CD4-positive, alpha-beta T cell treated with Interleukin-6 for 4 hours (primary cell): ENCODE measurements at places on chromosomes 13 and 19.
A peak's percentile ranks its signal among the peaks of the same experiment; 100 is the strongest.

DNA sequence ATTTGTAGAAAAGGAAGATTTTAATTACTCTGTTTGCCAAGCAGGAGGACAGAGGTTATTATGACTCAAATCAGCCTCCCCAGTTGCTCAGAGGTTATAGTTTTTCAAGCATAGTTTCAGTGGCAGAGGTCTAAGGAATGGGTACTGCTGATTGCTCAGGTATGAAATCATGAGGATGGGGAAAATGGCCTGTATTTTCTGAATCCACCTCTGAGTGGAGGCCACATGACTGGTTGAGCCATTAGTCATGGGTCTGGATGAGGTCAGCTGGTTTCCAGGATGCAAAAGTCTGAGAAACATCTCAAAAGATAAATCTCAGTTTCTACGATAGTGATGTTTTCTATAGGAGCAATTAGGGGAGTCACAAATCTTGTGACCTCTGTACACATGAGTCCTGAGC is 62.8 kb upstream of the CEACAM8 start:
- DNase-seq = no peak

DNA sequence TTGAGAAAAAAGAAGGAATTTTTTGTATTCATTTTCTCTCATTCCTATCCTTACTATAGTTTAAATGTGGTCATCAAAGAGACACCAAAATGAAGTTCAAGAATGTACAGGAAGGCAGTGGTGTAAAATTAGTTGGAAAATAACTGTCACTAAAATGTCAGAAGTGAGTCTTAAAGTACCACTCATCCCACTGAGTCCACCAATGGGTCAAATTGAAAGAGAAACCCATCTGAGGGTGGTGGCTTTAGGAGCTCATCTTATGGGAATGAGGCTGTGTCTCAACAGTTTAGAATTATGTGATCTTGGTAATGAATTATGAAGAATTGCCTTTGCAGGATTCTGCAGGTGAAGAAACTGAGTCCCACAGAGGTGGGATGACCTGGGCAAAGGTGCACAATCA is 403.5 kb downstream of the FGF9 start:
- DNase-seq = no peak

DNA sequence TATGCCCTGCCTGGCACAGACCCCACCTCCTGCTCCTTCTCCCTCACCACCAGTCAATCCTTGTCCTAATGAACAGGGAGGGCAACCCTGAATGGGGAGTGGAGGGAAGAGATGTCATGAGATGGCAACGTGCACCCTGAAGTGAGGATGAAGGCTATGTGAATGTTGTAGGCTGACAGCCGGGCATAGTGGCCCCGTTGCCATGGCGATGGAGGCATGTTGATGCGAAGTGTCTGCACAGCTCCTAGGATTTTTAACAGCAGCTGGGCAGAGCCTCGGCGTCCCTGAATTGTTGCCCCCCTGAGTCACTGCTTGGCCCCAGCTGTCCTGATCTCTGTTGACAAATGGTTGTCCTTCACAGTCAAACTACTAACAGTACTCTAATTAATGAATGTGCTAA is 4.8 kb upstream of the ALOX5AP start:
- DNase-seq = no peak

DNA sequence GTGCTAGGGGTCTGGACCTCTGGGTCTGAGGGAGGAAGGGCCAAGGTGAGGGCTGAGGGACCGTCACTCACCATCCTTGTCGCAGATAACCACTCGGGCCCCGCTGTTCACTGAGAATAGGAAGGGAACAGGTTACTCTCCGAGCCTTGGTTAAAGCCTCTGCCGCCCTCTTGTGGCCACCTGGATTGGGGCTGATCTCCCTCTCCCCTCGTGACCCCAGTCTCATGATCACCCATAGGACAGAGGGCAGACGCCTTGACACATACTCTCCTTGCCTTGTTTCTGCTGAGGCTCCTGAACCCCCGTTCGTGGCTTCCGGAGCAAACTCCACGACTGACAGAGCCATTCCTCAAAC is 580 bp downstream of the HSD17B14 start:
- peak; percentile 95 for DNase-seq

DNA sequence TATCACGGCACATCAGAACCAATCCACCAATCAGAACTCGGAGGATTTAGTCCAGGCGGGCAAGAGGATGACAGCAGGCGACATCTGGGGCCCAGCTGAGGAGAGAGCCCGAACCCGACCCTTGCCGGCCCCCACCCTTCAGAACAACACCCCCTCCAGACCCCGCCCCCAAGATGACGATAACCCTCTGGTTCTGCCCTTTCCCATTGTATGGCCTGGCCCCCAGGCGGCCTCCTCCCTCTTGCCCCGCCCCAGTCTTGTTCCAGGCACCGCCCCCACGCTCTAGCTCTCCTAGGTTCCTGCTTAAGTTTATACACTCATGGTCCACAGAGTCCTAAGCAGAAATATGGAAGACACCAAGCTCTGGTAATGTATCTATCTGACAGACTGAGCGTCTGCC is 2.8 kb upstream of the ZNF83 start:
- DNase-seq = no peak

DNA sequence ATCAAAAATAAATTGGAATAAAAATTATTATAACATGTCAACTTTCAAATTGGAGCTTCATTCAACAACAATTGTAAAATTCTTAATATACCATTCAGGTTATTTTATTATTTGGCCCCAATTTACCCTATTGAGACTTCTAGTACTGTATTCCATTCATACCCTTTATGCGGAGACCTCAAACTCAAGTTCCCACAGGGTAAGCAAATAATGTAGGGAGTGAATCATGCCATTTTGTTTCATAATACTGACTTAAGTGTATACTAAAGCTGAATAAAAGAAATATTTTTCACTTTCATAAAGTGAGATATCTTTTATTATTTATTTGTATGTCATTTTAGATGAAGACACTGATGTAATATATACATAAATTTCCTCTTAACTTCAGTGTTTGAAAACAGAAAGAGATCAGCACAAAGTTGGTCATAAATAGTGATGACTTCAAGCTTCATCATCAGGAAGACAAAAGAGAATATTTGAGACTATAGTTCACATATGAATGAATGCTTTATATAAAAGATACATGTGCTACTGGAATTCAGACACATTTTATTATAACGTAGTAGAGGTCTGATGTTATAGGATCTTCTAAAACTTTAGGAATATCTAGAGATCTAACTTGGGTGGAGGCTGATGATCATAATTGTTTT is 894.4 kb upstream of the PCDH9 start:
- no peak for DNase-seq

GRCh38 chr13:31022928-31023530 is 90.6 kb downstream of the TEX26 start:
- no peak for DNase-seq

DNA sequence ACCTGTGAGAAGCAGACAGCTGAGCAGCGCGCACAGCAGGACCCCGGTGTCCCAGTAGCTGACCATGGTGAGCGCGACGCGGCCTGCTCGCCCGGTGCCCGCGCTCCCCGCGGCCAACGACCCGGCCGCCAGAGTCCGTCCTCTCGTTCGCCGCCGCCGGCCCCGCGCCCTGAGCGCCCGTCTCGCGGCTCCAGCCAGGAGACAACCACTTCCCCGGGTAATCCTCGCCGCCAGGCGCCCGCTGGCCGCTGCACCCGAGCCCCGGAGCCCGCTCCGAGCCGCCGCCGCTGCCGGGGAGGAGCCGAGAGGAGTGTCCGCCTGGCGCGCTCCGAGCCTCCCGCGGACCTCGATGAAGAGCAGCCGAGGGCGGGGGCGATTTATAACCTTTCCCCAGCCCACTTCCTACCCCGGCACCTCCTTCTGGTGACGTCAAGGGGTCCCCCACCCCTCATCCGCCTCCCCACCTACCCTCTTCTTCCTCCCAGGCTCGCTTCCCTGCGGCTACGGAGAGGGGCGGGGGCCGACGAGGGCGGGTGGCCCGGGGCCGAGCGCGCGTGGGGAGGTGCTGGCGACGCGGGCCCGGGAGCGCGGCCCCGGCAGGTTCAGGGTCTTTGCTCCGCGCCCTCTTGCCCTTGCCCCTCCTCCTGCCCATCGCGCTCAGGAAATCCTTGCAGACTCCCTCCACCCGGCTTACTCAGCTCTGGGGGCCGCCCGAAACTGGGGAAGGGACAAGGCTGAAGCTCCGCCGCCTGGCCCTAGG is at the start of gene FLT1:
Gene FLT1, minus strand, starts transcription at position 351 of the 760 bp plus-strand sequence. Its CDS starts 285 bp downstream, at position 66.
- DNase-seq = peak; percentile 63

DNA sequence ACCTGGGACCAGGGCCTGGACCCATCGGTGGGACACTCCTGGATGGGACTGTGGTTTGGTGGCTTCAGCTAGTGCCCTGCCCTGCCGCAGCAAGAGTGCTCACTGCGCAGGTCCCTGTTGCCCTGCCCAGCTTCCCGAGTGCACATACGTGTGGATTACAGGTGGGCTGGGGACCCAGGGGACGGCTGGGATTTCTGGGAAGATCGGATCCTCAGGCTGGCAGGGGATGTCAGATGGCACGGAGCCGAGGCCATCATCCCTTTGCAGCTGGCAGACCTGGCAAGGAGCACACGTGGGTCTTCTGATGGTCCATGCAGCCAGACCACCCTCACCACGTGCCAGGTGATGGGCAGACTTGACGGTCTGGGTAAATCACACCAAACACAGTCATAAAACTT is 69.3 kb downstream of the CHST8 start:
- DNase-seq = no peak

- no peak for DNase-seq
Measured at GRCh38 chr13:94712812-94713560, 641 bp upstream of the SOX21 start.

- no peak for DNase-seq
Measured at GRCh38 chr13:109026266-109026665, 396.9 kb downstream of the MYO16 start.

- no peak for DNase-seq
Measured at GRCh38 chr19:54345938-54346386, 7.0 kb upstream of the LILRA4 start.

DNA sequence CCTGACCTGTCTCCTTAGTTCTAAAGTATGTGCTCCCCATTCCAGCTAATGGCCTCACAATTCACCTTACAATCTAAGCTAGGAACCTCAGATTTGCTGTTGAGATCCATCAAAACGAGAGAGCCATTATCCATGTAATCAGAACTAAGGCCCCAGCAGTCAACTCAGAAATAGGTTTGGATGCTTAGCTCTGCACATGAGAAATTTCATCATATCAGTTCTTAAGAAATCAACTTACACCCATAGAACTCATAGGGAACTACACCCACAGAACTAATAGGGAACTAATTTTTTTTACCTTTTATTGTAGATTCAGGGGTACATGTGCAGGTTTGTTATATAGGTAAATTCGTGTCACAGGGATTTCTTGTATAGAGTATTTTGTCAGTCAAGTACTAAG is 28.7 kb downstream of the CYSLTR2 start:
- DNase-seq = no peak

DNA sequence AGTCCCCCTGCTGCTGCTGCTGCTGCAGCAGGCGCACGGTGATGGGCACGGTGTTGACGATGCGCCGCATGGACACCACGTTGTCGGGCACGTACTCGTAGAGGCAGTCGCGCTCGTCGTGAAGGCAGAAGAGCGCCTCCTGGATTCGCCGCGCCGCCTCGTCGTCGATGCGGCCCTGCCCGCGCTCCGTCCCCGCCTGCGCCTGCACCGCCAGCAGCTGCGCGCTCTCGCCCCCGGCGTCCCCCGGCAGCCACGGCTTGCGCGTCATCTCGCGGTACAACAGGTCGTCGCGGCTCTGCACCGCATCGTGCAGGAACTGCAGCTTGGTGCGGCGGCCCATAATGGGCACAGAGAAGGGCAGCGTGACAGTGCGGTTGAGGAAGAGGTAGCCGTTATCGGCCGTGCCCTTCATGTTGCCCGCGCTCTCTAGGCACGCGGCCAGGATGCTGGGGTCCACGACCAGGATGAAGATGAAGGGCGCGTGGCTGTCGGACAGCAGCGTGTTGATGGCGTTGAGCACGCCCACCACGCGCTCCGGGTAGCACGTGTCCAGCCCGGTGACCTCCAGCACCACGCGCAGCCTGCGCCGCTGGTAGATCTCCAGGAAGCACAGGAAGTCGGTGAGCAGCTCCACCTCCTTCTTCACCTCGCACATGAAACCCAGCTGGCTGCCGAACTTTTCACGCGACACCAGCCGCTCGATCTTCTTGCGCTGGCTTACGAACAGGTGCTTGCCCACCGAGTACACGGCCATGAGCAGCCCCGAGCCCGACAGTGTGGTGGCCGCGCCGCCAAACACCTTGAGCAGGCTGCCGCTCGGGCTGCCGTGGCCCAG is 8.1 kb downstream of the NKPD1 start:
- DNase-seq = peak; percentile 67

DNA sequence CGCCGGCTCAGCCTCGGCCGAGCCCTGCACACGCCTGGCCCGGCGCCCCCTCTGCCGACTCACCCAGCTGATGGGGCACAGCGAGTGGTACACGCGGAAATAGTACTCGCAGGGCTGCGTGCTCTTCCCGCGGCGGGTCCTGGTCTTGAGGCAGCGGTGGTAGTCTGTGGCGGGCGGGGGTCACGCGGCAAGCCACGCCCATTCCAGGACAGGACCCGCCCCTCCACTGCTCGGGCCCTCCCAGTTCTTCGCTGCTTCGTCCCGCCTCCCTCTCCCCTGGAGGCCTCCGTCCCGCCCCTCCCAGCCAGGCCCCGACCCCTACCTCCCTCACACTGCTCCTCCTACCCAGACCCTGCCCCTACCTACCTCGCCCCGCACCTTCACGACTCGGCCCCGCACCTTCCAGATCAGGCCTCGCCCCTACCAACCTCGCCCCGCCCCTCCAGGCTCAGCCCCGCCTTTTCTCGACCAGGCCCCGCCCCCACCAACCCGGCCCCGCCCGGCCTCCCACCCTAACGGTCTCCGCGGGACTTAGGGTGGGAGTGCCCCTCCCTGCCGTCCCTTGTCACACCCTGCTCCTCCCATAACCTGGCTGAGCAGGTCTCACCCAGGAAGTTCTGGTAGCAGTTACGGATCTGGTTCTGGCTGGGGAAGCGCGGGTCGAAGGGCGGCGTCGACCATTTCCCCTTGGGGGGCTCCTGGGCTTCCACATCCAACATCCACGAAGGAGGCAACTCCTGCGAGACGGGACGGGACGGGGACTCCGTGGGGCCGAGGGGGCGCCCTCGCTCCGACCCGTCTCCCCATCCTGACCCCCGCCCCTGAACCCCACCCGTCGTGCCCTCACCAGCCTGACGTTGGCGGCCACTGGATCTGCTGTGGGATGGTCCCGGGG is 469 bp downstream of the COX6B2 start:
- DNase-seq = peak; percentile 68

- no peak for DNase-seq
Measured at GRCh38 chr19:36686365-36687213, 823 bp upstream of the ZNF567 start.

DNA sequence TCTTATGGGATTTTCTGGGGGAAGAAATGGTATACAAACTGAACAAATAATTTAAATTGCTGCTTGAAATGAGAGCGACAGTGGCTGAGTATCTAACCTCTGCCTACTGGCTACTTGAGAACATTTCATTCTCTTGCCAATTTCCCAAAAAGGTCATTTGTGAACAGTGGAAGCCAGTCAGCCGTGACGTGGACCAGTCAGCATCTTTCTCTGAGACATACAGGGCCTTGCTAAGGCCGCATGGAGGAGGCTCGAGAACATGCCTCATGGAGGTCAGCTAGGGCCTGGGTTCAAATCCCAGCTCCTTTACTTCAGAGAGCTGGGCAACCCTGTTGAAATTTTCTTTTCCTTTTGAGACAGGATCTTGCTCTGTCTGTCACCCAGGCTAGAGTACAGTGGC is 20.3 kb downstream of the ZC3H4 start:
- DNase-seq = no peak
